ENCODE measurements at places on chromosomes 1 and 21.

DNA sequence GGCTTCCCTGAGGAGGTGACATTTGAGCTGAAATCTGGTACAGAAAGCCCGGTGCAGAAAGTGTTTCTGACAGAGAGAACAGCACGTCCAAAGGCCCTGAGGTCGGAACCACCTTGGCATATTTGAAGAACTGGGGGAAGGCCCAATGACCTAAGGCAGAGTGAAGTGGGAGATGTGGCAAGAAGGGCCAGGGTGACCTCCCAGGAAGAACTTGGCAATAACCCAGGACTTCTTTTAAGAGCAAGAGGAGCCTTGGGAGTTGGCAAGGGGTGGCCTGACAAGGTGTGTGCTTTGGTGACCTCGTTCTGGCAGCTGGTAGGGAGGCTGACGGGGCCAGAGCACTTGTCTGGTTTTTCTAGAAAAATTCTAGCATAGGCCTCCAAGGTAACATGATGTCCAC, 23.4 kb downstream of the TTC39A start:
- no peak for DNase-seq

DNA sequence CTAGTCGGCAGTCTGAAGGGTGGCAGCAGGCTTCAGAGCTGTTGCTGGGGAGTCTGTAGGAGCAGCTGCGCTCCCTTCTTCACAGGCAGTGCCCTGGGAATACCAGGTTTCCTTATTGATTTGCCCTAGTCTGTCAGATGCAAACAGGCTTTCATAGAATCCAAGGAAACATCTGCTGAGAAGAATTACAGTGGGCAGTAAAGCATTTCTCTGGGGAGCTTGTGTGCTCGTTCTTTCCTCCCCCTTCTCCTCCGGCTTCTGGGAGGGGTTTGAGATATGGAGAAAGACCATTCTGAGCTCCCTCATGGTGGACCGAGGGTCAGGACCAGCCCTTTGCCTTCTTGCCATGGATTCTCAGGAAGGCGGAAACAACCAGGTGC, 25.4 kb upstream of the PARP1 start:
- no peak for DNase-seq

- DNase-seq = no peak
Observed at GRCh38 chr21:28325618-28326017, 667.1 kb downstream of the LTN1 start.

DNA sequence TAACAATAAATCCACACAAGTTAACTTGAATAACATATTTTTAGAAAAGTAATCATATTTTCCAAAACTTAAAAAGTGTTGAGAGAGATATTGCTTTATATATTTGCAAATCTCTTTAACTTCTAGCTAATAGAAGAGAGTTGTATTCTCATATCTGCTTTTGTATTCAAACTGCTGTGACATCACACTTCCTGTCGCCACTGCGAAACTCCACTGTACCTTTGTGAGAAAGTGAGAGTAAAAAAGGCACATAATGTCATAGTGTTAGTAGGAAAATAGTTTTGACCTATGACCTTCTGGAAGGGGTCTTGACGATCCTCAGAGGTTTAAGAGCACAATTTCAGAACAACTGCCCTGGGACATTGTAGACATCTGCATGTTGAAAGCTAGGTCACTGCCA, 21.6 kb downstream of the AK5 start:
- DNase-seq = no peak
